CD14-positive monocyte (primary cell): ENCODE measurements at places on chromosomes 1 and 21. TPM values are rescaled to one million over a fixed set of nuclear protein-coding genes. Genes with fewer than 3 reads are reported as not detected.

Gene DISC1
- 5.8 TPM for polyA plus RNA-seq

Gene LCE1A
- polyA plus RNA-seq = not detected

- H3K4me1 ChIP-seq = peaks cover 7% of the 10 kb centered on the region
- H3K27ac ChIP-seq = no peak overlapping the region
- no peak for DNase-seq
- H3K27me3 ChIP-seq = no peaks in the 10 kb centered on the region
- H3K4me3 ChIP-seq = no peak overlapping the region
Observed at GRCh38 chr1:119676571-119677206, 28.6 kb upstream of the ZNF697 start.

DNA sequence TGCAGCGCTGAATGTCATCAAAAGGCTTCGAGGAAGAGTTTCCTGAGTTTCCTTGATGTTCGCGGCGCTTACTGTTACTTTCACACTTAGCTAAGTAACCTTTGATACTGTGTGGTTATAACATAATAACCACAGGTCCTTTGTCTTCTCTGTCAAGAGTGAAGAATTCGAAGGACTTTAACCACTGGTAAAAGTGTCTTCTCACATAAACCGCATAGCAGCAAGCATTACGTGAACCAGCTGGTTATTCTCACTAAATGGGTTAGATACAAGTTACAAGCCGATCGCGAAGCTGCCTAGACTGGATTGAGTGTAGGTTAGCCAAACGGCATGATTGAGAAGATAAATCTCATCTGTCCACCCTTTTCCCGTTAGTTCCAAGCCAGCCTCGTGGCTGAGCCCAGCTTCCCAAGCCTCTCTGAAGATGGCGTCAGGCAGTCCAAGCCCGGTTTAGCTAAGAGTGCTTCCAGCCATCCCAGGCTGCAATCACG is 18.3 kb upstream of the IFNGR2 start:
- peaks cover 94% of the 10 kb centered on the region for H3K4me1 ChIP-seq
- H3K36me3 ChIP-seq = no peaks in the 10 kb centered on the region
- H3K27ac ChIP-seq = peak overlapping the region; percentile 3

DNA sequence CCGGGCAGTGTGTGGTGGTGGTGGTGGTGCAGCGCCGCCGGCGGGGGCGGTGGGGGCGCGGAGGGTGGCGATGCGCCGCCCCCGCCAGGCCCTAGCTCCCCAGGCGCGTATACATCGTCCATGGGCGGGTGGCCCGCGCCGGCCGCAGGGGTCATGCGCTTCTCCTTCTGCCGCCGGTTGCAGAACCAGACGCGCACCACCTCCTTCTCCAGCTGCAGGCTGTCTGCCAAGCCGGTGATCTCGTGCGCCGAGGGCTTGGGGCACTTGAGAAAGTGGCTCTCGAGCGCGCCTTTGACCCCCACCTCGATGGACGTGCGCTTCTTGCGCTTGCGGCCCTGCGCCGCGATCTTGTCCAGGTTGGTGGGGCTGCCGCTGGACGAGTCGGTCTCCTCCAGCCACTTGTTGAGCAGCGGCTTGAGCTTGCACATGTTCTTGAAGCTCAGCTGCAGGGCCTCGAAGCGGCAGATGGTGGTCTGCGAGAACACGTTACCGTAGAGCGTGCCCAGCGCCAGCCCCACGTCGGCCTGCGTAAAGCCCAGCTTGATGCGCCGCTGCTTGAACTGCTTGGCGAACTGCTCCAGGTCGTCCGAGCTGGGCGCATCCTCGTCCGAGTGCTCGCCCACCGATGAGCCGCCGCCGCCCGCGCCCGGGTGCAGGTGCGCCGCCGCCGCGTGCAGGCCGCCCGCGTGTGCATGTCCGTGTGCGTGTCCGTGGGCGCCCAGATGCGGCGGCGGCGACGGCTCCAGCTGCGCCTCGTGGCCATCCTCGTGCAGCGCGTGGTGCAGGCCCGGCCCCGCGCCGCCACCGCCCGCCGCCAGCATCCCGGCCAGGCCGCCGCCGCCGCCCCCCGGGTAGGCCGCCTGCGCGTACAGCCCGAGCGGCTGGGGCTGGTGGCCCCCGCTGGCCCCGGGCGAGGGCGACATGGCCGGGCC is 926 bp downstream of the POU3F1 start:
- peaks cover 83% of the 10 kb centered on the region for H3K27me3 ChIP-seq
- peaks cover 22% of the 10 kb centered on the region for H3K4me1 ChIP-seq
- DNase-seq = no peak
- H3K4me3 ChIP-seq = no peak overlapping the region
- H3K36me3 ChIP-seq = no peaks in the 10 kb centered on the region
- H3K27ac ChIP-seq = no peak overlapping the region

DNA sequence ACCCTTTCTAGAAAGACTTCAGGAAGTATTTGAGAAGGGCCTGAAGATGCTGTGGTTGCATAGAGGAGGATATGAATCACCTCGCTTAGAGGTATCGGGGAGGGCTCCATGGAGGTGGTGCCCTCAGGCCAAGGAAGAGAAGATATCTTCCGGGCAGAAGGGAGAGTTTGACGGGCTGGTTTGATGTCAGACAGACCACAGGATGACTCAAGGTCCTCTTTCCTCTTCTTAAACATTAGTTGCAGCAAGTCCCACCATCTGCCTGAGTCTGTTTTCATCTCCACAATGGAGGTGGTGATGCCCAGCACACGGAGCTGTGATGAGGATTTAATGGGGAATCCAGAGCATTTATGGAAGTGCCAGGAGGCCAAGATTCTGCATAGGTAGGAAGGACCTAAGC is 25.1 kb upstream of the RUNX3 start:
- H3K4me1 ChIP-seq = peaks cover 48% of the 10 kb centered on the region
- no peak overlapping the region for H3K27ac ChIP-seq
- DNase-seq = peak; percentile 85
- H3K4me3 ChIP-seq = no peak overlapping the region
- no peaks in the 10 kb centered on the region for H3K27me3 ChIP-seq
